COR-L47 (cell line): ENCODE measurements at places on chromosomes 7 and 10.

- no peak for DNase-seq
Measured at GRCh38 chr7:15397922-15398760, 163.7 kb downstream of the AGMO start.

GRCh38 chr7:11193131-11193867 lies 219.6 kb downstream of the PHF14 start:
- DNase-seq: peak; percentile 75

DNA sequence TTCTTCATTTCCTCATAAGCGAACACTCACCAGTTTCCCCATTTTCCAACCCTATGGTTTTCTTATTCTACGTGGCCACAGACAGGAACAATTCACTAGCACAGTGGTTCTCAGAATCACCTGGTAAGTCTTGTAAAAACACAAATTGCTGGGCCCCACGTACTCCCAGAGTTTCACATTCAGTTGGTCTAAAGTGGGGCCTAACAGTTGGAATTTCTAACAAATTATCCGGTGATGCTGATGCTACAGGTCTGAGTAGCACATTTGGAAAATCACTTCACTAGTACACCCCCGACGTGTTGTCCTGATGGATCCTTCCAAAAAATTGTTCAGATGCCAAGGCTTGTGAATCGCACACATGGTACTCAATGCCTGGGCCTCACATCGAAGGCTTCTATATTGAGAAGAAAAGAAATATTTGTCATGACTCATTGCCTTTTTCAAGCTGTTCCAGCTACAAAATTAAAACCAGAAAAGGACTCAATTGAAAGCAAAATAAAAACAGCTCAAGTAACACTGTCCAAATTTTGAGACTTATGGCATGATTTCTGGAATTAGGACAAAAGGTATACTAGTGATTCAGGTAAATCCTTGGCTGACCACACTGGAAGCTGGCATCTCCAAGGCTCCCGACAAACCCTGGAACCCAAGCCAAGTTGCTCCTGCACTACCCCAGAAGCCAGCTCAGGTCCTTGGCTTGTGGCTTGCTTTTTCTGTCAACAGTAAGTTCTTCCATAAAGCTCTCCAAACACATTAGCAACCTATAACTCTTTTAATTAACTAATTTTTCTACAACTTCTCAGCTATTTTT lies 12.9 kb upstream of the VIM start:
- no peak for DNase-seq

DNA sequence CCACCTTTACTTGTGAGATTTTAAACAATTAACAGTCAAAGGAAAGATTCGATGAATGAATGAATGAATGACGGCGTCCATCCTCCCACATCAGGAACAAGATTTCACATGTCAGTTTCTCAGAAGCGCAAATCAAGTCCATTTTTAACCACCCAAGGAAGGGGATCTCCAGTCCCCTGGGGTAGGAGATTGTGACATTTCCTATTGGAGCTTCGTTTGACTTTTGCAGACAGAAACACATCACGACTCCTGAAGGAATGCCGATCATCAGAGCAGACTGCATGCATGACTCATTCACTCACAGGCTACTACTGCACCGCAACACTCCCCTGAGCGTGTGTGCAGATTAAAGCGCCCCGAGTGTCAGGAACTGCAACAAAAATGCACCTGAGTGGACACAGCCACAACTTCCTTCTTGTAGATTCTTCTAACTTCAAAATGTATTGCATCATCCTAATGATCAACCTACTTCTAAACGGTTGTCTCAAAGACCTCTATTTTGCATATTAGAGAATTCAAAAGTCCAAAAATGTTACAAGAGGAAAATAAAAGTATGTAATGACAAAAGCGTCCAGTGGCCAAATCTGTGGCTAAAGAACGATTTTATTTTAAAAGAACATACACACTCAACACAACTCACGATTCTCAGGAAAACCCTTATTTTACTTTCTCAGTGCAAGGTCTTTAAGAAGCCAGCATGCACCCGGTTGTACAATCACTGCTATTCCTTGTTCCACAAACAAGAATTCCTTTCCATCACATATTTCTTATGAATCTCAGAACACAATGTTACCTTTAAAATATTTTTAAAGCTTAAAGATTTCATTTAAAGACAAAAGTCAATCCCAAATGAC lies 172.6 kb downstream of the FAM107B start:
- no peak for DNase-seq

DNA sequence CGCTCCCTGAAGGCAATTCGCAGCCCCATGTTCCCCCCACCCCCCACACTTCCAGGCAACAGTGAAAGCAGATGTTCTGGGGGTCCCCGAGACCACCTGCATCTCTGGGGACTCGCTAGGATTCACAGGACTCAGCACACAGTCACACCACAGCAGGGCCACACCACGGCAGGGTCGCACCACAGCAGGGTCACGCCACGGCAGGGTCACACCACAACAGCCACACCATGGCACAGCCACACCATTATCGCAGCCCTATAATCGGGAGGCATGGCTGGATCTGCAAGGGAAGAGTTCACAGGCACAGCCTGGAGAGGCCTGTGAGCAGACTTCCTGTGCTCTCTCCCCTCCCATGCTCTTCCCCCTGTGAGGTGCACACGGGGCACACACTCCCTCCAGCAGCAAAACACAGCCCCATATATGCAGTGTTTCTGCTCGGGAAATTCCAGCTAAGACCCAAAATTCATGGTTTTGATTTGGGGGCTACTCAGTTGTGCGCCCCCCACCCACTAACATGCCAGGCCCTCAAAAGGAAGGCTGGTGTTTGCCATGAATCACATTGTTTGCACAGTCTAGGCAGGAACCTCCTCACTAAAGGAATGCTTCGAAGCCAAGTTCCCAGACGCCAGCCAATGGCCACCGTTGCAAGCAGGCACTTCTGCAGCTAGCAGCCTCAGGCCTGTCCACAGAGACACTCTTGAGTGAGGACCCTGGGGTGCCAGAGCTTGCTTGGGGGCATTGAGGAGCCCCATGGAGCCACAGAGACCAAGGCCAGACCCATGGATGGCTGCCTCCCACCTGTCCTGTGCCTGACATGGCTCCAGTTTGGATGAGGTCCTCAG lies 7.0 kb upstream of the DPYSL4 start:
- no peak for DNase-seq

DNA sequence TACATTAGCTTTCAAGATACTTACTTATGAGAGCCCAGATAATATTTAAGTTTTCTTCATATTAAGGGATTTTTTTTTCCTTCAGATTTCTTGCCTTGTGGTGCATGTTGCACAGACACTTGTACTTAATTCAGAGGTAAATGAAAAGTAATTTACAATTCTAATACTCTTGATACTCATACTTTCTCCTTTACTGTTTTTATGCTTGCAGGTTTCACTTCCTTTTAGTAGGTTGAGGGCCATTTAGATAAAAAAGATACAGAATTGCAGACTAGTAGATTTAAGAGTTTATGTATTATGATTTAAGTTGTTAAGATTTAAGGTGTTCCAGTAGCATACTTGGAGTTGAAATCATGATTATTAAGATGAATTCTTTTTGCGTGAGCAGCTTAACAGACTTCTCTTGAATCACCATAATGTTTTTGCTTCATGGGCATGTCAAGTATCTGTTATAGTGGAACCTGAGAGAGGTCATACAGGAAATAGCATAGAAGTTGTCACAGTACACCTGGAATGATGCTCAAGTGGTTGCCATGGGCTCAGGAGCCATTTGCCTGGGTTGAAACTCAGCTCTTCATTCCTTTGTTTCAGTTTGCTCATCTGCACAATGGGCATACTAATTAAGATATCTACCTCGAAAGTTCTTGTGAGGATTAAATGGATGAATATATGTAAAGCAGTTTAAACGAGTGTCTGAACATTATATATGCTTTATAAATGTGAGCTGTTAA lies 174.8 kb upstream of the PRPS1L1 start:
- no peak for DNase-seq

- DNase-seq: no peak
Measured at GRCh38 chr7:140390034-140390433, 8.3 kb downstream of the SLC37A3 start.

GRCh38 chr7:6175645-6176044 lies 96.8 kb downstream of the CYTH3 start:
- DNase-seq: no peak

- no peak for DNase-seq
Measured at GRCh38 chr7:108308903-108309302, 147.3 kb downstream of the NRCAM start.

DNA sequence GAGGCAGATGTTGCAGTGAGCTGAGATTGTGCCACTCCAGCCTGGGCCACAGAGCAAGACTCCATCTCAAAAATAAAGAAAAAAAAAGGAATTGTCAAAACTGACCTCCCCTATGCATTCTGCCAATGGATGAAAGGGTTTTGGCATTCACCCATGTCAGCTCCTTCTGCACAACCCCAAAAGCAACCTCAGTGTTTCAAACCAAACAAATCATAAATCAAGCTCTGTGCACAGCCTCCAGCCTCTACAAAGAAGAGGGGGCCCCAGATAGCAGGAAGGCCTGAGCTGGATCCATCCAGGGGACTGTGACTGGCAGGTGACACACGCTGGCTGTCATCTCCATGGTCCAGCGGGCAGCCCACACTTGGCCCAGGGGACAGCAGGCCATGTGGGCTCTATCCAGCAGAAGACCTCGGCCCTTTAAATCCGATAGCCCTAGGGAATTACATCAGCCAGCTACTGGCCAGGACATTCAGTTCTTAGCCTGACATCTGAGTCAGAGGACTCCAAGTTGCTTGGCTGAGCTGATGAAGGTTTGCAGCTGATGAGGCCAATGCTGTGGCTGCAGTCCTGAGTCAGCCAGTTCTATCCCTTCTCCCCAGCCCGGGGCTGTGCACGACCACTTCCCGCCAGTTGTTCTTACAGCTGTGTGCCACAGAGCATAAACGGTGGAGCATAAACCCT lies 52.0 kb upstream of the FIGNL1 start:
- DNase-seq: no peak

DNA sequence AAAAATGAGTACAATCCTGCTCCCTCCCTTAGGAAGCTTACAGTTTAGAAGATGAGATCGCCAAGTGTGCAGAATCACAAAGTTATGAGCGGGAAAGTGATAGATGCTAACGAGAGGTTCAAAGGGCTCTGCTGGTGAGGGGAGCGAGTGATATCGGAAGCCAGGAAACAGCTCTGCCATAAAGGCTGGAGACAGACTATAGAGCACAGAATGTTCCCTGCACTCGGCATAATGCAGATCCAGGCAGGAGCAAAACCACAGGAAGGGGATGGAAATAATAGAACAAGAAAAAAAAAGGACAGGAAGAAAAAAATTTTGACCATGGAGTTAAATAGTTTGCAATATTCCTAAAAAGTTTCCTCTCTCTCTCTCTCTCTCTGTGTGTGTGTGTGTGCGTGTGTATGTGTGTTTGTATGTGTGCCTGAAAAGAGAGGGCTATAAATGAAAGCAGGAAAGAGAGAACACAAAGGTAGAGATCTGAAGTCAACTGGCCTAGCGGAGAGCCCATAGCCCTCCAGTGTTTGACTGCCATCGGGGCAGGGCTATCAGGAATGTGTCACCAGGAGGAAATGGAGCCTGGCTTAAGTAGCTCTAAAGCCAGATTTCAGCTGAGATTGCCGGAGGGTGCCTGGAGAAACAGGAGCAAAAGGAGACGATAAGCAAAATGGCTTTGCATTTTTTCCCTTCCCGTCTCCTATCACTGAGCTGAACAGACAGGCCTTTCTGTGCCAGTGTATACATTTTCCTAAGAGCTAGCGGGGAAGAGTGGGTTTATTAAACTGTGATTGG lies 175.8 kb upstream of the LYZL1 start:
- DNase-seq: no peak

DNA sequence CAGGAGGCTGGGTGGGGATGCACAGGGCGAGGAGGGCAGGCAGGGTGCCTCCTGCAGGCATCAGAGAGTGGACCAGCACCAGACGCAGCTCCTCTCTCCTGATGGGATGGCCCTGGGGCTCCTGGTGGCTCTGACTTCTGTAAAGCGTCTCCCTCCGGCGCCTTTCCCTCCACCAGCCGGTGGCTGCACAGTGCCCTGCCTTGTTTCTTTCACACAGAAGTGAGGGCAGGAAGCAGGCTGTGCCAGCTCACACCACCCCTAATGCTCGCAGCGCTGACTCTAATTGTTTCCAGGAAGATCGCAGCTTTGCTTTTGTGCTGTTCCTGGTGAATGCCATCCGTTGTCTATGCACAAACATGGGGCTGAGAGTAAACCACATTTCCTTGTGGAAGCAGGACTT lies 152.3 kb upstream of the LANCL2 start:
- peak; percentile 6 for DNase-seq

DNA sequence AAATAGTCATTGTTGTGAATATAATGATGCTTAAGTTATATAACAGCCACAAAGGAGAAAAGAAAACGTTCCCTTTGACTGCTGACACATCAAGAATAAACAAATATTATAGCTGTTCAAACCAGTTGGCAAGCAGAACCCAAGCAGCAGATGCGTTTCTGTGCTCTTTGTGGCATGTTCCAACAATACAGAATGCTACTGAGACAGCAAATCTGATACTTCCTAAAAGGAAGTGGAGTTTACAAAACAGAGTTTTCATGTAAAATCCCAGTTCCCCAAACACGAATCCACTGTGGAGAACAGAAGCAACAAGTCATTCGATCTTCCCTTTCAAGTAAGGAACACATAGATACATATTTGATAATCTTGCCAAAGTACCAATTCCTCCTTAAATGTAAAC lies 170.9 kb upstream of the ASAH2 start:
- peak; percentile 16 for DNase-seq

GRCh38 chr10:52313933-52314821 lies at the start of gene DKK1:
DKK1 (plus strand) TSS chr10:52314281; CDS start chr10:52314435, 154 bp downstream.
- no peak for DNase-seq

- no peak for DNase-seq
Measured at GRCh38 chr7:33691180-33691579, 214.2 kb upstream of the BMPER start.

GRCh38 chr7:109868215-109868860 lies 1222.6 kb upstream of the LRRN3 start:
- peak; percentile 26 for DNase-seq

DNA sequence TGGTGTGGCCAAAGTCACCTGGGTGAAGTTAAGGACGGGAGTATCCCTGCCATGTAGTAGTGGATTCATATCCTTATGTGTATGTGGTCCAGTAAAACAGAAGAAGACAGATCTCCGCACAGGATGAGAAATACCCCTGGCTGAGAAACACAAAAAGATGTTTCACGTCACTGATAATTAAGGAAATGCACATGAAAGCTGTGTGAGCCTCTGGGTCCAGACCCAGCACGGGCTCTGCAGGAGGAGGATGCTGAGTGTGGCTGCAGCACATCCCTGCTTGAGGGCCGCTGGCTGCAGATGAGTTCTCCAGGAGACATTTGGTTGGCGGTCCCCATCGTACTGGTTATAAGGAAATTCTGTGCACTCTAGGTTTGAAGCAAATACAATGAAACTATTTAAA lies 8.2 kb upstream of the SUN1 start:
- DNase-seq: no peak

GRCh38 chr7:21999896-22000295 lies 54.2 kb upstream of the CDCA7L start:
- DNase-seq: no peak

GRCh38 chr7:31023877-31024276 lies 28.2 kb upstream of the ADCYAP1R1 start:
- no peak for DNase-seq

GRCh38 chr7:29548823-29549222 lies 14.8 kb upstream of the PRR15 start:
- DNase-seq: no peak

GRCh38 chr7:98162758-98163157 lies 48.5 kb upstream of the BHLHA15 start:
- no peak for DNase-seq

GRCh38 chr10:32293581-32293980 lies 53.4 kb downstream of the EPC1 start:
- DNase-seq: no peak

- DNase-seq: no peak
Measured at GRCh38 chr10:89490596-89491335, 44.6 kb downstream of the SLC16A12 start.

GRCh38 chr7:33379891-33380525 lies 250.6 kb downstream of the BBS9 start:
- no peak for DNase-seq
